HS-5 (cell line): ENCODE measurements at places on chromosomes 13 and 19.

DNA sequence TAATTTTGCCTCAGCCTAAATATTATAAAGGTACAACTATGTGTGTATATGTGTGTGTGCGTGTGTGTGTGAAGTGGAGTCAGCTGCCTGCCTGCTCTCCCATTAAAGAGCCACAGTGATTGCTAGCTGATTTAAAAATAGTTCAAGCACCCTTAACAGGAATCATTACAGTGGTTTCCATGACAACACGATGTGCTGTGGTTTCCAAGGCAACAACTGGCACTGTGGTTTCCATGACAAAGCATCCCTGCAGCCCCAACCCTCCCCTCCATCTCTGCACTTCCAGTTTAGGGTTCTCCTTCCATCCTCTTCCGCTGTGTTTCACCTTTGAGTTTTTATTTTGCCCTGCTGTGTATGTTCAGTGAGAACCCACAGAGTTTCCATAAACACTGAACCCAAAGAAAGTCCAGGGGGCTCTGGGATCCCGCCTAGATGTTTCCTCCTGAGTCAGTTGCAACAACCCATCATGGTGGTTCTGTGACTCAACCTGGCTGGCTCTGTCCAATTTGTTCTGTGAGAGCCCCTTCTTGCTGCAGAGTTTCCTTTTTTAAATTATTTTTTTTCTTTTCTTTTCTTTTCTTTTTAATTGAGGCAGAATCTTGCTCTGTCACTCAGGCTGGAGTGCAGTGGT is 7.1 kb upstream of the PNMA8A start:
- no peak for DNase-seq

- no peak for DNase-seq
Measured at GRCh38 chr19:48479686-48480085, 10.5 kb downstream of the CYTH2 start.

- DNase-seq = no peak
Measured at GRCh38 chr13:51723529-51723928, 80.4 kb downstream of the DHRS12 start.

GRCh38 chr13:98307463-98308085 is 130.5 kb upstream of the RNF113B start:
- DNase-seq = no peak

GRCh38 chr13:59447846-59448620 is 715.7 kb downstream of the DIAPH3 start:
- no peak for DNase-seq
